Stimulated activated CD4-positive, alpha-beta T cell treated with anti-CD3 and anti-CD28 coated beads, Interleukin-15, amount 100 ng/mL, for 24 hours (primary cell): ENCODE measurements at places on chromosomes 5 and 9.

GRCh38 chr9:135154050-135154615 is 66.7 kb downstream of the OLFM1 start:
- DNase-seq: no peak

DNA sequence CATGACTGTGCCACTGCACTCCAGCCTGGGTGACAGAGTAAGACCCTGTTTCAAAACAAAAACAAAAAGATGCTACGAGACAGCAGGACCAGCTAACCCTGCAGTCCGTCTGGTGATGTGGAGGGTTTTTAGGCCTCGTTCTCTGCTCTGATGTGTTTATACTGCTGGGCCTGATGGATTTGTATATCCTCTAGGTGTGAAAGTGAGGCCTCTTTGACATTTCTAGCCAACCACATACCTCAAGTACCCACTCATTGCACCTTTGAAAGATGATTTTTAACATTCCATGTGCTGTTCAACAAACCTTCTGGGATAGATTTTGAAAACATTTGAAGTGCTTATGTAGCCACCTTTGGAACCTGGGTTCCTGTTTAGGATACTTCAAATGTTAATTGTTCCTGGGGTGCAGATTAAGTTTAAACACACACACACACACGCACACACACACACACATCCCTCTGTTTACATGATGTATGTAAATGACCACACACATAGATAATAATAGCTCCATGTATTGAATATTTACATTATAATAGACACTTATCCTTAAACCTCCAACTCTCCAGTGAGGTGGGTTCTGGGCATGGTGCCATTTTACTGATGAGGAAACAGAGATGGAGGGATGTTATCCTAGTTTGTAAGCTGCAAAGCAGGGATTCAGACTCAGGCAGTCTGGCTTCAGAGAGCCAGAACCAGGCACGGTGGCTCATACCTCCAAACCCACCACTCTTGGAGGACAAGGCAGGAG is 48.8 kb upstream of the GOLPH3 start:
- no peak for DNase-seq

- no peak for DNase-seq
Measured at GRCh38 chr9:82599336-82599949, 463.5 kb downstream of the RASEF start.

- no peak for DNase-seq
Measured at GRCh38 chr5:56649569-56649968, 165.8 kb upstream of the MAP3K1 start.
